ENCODE measurements at places on chromosomes 6 and 20.

DNA sequence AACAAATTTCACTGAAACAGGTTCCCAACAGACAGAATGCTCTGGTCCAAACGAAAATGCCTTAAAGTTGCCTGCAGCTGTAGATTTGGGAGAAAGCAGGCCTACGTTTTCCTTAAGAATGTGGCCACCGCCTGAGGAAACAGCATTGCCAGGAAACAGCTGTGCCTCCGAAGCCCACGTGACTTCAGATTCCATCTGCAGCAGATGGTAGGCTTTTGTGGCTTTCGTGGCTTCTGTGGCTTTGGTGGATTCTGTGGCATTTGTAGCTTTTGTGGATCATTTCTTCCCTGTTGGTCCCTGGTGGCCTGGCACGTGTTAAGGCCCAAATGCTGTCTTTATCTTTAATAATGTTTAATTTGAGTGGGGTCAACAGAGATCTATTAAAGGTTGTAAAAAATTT, 222.9 kb downstream of the TTLL2 start:
- DNase-seq, result no peak

- DNase-seq, result no peak
These were observed 2.6 kb upstream of the ADGB start for GRCh38 chr6:146595972-146596731.

DNA sequence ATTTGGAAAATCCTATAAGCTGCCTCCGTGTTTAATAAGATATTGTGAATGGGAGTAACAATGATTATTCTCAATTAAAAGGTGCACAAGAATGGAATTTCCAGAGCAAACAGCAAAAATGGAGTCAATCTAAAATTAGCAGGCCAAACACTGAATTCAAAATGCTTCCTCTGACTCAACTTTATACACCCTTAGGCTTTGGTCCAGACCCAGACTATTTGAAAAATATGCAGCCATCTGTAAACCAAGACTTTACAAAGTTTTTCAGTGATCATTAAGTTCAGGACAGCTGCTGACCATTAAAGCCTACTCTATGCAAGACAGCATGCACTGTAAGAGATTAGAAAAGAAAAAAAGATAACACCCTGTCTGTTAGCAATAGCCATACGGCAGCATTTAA, 39.4 kb upstream of the CCN6 start:
- peak; percentile 58 for DNase-seq

- peak; percentile 7 for DNase-seq
These were observed 25.6 kb upstream of the PREP start for GRCh38 chr6:105428342-105428957.

DNA sequence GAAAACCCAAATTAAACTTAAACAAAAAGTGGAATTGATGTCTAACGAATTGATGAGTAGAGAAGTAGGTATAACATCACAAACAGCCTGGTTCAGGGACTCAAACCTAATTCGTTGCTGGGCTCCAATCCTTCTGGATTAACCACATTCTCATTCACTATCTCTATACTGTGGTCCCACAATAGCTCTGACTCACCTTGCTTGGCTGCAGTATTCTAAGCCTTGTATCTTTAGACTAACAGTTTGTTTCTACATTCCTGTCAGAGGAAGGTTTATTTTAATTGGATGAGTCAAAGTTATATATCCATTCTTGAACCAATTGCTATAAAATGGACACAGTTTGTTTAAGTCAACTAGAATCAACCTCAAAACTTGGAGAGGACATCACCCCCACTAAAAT, 530.5 kb upstream of the PTCHD4 start:
- peak; percentile 36 for DNase-seq

GRCh38 chr6:98848539-98849242, 14.3 kb downstream of the POU3F2 start:
- DNase-seq, result no peak

DNA sequence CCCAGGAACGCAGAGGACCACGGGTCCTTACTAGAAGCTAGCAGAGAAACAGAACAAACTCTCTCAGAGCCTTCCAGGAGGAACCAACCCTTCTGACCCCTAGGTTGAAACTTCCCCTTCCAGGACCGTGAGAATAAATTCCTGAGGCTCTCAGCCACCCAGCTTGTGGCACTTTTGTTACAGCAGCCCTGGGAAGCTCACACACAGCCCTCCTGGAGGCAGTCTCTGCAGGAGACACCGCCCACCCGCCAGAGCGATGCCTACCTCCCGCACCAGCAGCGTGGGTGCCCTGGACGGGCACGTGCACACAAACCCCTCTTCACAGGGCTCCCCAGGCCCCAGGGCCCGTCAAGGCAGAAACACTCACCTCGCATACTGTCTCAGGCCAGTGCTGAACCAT, 4.2 kb downstream of the RNASET2 start:
- no peak for DNase-seq

Data from AG04450 (cell line).